Esophagus squamous epithelium (tissue), 5 donors: ENCODE measurements at places on chromosomes 11 and 22. TPM values are rescaled to one million over a fixed set of nuclear protein-coding genes. Genes with fewer than 3 reads are reported as not detected.

- DNase-seq = no peak
Observed at GRCh38 chr22:50123119-50123518, 33.3 kb downstream of the MOV10L1 start.

- no peak for DNase-seq
Observed at GRCh38 chr11:47649276-47649675, 6.9 kb upstream of the MTCH2 start.

DNA sequence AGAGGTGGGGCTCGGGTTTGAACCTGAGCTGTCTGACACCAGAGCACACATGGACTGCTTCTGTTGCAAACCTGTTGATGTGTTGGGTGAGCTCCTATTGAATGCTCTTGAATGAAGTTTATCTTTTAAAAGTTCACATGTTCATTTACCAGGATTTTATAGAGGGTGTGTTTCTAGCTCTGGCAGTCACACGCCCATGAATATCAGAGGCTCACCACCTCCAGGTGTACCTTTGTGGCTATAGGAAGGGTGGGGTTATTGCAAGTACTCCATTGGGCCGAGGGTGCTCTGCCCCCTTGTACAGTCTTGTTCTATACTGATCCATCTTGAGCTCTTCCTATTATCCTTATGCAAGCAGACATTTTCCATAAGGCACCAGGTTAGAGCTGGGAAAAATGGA lies 9.2 kb downstream of the ENDOD1 start:
- DNase-seq = no peak

DNA sequence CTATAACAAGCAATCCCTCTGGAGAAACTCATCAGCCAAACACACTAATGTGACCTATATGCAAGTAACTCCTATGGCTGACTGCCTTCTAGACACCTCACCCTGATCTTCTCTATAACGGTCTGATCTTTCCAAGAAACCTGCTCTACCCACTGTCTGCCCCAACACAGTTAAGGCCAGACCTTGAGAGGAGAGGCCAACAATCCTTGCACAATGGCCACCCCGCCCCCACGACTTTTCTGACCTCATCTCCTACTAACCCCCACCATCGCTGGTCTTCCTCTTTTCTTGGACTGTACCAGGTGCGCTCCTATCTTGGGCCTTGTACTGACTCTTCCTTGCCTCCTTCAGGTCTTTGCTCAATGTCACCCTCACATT lies 12.5 kb downstream of the HIRA start:
- DNase-seq = no peak

- DNase-seq = no peak
Observed at GRCh38 chr11:83241291-83241946, 44.7 kb downstream of the CCDC90B start.

- no peak for DNase-seq
Observed at GRCh38 chr22:46001046-46001425, 24.1 kb upstream of the WNT7B start.

GRCh38 chr11:65116370-65117205 lies 913 bp downstream of the ZNHIT2 start:
- DNase-seq = no peak

DNA sequence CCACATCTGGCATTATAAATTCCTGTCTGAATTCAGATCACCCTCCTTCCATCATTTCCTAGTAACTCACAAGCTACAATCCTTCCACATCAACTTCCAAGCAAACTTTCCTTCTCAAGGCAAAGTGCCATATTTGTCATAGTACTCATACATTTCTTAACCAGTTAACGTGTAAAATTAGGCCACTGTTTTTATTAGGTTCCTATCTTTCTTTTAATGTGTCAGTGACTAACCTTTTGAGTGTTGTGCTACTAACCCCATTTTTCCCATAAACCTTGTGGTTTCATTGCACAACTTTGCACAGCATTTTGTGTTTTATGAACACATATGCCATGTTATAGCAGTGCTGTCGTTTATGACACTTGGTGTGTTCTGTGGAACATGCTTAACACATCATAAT lies 90.1 kb downstream of the KIF18A start:
- DNase-seq = no peak

GRCh38 chr11:65809496-65809895 lies 22.6 kb downstream of the OVOL1 start:
- no peak for DNase-seq

DNA sequence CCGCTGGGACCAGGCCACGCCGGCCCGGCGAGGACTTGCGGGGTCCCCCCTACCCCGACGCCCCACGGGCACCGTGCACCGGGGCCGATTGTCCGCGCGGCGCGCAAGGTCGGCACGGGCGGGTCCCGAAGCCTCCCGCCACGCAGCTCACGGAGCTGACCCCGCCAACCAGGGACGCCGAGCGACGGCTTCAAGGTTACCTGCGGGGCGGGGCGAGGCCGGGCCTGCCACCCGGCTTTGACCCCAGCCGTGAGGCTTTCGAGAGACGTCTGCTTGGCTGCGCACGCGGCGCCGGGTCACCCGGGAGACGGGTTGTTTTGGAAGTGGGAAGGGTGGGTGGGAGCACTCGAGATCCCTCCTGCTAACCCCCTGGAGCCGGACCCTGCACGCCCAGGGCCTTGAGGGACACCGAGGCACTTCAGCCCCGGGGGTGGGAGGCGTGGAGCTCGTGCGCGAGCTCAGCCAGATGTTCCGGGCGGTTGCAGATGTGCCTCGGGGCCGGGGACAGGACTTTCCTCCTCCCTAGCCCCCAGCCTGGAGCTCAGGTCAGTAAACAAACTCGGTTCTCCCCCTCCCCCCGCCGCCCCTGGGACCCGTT lies 3.2 kb upstream of the WNT11 start:
- no peak for DNase-seq

- no peak for DNase-seq
Observed at GRCh38 chr11:57377107-57377506, 3.8 kb downstream of the PRG3 start.

- no peak for DNase-seq
Observed at GRCh38 chr11:10818594-10818993, 9.9 kb upstream of the EIF4G2 start.

GRCh38 chr11:106217456-106217855 lies 140.0 kb downstream of the AASDHPPT start:
- no peak for DNase-seq

DNA sequence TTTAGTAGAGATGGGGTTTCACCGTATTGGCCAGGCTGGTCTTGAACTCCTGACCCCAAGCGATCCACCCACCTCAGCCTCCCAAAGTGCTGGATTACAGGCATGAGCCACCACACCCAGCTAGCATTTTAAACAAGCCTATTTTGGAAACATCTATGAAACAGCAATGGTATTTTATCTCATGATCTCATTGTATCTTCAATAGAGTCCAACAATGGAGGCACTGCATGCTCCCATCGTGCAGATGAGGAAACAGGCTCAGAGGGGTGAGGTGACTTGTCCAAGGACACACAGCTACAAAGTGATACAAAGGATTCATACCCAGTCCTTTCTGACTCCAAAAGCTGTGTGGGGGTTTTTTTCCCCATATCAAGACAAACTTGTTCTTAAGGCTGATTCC lies 39.0 kb upstream of the RTL6 start:
- no peak for DNase-seq

LAYN gene
- total RNA-seq = 11.4 TPM

APLNR gene
- total RNA-seq = 0.30 TPM

LRRC55 gene
- 0.09 TPM for total RNA-seq

RIBC2 gene
- total RNA-seq = 0.76 TPM

TSPAN18 gene
- 2.1 TPM for total RNA-seq

MMP12 gene
- 0.35 TPM for total RNA-seq

APOL2 gene
- total RNA-seq = 18.5 TPM
